ENCODE measurements at places on chromosomes 7 and 10. TPM values are rescaled to one million over a fixed set of nuclear protein-coding genes. Genes with fewer than 3 reads are reported as not detected.
A peak's percentile ranks its signal among the peaks of the same experiment; 100 is the strongest.

DNA sequence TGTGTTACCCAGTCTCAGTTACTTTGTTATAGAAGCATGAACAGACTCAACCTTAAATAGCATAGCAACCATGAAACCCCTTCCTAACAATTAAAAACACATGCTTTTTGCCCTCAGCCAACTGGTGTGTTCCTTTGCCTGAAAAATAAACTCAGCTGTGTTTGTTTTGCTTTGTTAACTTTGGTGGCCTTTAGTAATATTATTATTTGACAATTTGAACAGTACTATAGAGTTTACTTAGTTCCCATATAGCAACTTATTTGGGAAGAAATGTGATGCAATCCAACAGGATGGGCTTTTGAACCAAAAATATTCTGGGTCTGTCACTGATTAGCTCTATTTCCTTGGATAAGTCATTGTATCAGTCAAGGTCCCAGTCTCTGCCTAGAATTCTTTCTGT lies 22.5 kb upstream of the MKLN1 start:
- no peak for DNase-seq

The JAKMIP3 gene
- total RNA-seq = 0.99 TPM

- DNase-seq = no peak
Measured at GRCh38 chr7:3250725-3251124, 50.3 kb upstream of the SDK1 start.

GRCh38 chr10:34933676-34934075 lies 118.6 kb upstream of the PARD3 start:
- DNase-seq = no peak

GRCh38 chr7:36565792-36566356 lies 158.4 kb downstream of the AOAH start:
- no peak for DNase-seq

The CHST15 gene
- total RNA-seq = 9.8 TPM

DNA sequence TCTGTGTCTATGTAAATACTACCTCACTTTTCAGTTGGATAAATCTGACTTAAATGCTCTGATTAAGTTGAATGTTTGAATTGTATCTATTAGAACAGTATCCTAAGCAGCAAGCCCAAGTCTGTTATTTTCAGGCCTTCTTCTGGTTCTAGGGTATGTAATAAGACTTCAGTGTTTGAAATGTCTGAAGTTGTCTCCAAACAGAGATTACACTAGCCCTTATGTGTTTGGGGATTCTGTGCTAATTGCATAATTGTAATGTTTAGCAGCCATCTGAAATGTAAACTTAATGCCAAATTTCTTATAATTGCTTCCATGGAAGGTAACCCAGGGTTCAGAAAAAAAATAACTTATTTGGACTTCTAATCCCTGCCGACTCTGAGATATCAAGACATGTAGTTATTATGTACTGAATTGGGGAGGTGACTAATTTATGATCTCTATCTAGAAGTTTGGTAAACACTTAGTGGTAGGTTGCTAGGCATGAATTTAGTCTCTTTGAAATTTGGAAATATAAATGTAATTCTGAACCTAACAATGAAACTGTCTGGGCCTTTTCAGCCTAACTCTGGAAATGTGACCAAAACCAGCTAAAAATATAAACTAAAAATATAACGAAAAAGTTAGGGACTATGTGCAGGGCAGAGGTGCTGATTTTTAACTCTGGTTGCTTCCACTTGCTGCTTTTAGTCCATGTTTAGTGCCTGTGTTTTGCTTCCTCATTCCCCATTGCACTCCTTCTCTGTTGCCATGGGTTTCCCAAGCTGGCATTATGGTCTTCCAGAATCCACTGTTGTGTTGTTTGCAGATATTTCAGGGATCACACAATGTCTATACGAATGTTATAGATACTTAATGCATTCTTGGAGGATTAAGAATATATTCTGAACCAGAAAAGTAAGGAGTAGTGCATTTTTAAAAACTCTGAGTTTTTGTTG lies 54.8 kb downstream of the MCU start:
- no peak for DNase-seq

DNA sequence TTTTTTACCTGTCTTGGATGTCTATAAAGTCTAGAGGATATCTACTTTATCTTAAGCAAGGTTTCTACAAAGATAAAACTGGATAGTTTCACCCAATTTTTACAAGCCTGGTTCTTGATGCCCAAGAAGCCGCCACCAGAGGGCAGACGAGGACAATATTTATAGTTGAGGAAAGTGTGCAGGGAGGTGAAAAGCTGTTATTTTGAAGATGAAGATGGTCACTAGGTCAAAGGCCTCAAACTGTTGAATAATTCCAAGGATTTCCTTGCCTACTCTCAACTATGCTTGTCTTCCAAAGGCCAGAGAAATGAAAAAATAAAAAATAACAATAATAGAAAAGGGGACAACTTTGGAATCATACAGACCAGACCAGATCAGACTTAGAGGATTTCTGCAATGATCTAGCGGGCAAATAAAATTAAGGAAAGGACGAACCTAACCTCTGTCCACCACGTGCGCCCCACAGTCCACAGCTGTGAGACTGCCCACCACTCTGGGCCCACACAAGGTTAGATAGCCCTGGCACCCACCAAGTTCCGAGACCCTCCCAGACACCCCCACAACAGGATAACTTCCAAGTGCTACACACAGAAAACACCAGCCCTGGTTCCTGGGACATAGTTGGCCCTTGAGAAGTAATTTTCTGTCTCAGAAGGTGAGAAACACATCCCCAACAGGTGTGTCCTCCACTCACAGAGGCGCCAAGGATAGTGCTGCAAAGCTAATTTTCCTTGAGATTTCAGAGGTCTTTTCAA lies 2.8 kb downstream of the PKD1L1 start:
- peak; percentile 34 for DNase-seq

DNA sequence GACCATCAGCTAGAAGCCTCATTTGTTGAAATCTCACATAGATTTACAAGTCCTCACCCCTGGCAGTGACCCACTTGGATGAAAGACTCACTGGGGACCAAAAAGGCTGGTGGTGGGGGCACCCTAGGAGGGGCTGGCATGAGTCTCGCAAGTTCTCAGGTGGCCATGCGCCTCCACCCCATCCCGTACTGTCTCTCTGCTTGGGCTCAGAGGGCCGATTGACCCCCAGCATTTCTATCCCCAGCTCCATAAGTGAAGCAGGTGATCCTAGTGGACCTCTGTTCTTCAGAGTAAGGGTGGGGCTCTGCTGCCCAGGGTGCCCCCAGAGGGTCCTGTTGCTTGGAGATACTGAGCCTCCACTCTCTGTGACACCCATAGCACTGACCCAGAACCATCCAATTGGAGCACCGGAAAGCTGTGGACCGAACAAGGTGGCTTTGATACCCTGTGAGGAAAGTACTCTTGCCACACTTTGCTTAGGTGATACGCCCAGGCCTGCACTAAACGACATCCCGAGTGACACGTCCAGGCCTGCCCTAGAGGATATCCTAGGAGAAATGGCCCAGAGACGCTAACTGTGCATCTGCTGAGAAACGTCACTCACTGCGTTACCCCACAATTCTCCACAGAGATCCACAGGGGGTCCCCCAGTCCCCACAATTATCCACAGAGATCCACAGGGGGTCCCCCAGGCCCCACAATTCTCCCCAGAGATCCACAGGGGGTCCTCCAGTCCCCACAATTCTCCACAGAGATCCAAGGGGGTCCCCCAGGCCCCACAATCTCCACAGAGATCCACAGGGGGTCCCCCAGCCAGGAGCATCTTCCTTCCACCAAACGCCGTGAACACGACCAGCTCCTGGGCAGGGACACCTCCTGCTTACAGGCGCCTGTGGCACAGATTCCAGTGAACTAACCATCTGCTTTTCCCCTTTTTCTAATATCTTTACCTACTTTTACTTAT lies 262.9 kb downstream of the PTPRN2 start:
- no peak for DNase-seq

The TMEM26 gene
- total RNA-seq = 0.25 TPM

- DNase-seq = no peak
Measured at GRCh38 chr10:97321032-97321803, 2.1 kb downstream of the FRAT1 start.

The MRC1 gene
- total RNA-seq = not detected

- DNase-seq = no peak
Measured at GRCh38 chr10:78332657-78333056, 299.0 kb downstream of the RPS24 start.

- DNase-seq = peak; percentile 29
Measured at GRCh38 chr10:27949528-27950241, 49.2 kb downstream of the ODAD2 start.

- no peak for DNase-seq
Measured at GRCh38 chr7:20402747-20403230, 72.1 kb downstream of the ITGB8 start.

GRCh38 chr7:105621617-105622016 lies 40.3 kb upstream of the EFCAB10 start:
- peak; percentile 45 for DNase-seq

DNA sequence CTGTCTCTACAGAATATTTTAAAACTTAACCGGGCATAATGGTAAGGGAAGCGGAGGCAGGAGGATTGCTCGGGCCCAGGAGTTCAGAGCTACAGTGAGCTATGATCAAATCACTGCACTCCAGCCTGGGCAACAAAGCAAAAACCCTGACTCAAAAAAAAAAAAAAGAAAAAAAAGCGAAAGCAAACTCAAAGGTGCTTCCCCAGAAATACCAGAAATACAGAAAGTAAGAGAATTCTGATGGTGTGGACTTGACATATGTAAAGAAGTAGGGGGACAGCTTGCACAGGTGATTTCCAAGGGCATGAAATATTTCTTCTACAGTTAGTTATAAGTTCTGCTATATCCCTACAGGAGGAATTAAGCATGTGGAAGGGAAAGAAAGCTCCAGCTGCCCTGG lies 69.7 kb upstream of the APBB1IP start:
- DNase-seq = no peak

- DNase-seq = peak; percentile 74
Measured at GRCh38 chr10:21315645-21316220, 209.7 kb downstream of the SKIDA1 start.

GRCh38 chr10:90378524-90379076 lies 479.2 kb downstream of the HTR7 start:
- peak; percentile 13 for DNase-seq

GRCh38 chr10:44766631-44767030 lies 144.5 kb upstream of the TMEM72 start:
- no peak for DNase-seq

GRCh38 chr10:78044179-78044578 lies 10.5 kb downstream of the RPS24 start:
- no peak for DNase-seq

The MINPP1 gene
- total RNA-seq = 20.4 TPM

DNA sequence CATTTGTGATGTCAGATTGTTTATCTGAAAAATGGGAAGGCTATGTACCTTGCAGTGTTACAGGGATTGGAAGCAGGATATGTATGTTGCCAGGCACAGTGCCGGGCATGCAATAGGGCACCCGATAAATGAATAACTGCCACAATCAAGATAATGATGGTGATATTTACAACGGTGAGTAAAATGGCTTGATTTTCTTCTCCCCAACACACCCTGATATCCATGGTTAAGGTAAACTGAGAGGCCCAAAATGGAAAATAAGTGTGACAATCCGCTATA lies 108.3 kb downstream of the CYP26A1 start:
- no peak for DNase-seq

The CALHM3 gene
- not detected for total RNA-seq

GRCh38 chr10:95788830-95789229 lies 32.9 kb downstream of the ENTPD1 start:
- no peak for DNase-seq

GRCh38 chr7:7099584-7100014 lies 82.7 kb upstream of the C1GALT1 start:
- DNase-seq = peak; percentile 86

DNA sequence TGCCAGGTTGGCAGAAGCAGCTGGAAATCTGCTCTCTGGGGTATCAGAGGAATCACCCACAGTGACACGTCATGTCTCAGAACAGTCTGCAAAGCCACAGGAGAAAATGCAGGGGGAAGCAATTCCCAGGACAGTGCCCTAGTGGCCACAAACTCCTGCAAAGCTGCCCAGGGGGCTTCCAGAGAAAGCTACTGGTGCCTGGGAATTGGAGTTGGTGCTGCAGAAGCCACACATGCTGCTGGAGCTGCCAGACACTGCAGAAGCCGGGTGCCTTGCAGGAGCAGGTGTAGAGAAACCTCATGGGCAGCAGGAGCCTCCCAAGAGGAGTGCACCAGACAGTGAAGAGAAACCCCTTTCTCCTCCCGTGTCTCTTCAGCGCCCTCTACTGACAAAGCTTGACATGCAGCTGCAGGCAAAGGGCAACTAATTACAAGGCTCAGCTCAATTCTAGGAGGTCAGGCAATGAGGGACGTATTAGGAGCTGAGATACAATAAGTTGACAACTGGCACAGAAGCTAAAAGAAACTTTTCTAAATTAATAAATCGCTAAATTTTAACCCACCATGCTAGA lies 30.2 kb upstream of the NUB1 start:
- no peak for DNase-seq

The MSANTD7 gene
- total RNA-seq = 16.1 TPM

The EBLN1 gene
- total RNA-seq = not detected

The FKBP6 gene
- not detected for total RNA-seq

All from MG63 (cell line).